ENCODE measurements at places on chromosomes 4 and X. TPM values are rescaled to one million over a fixed set of nuclear protein-coding genes. Genes with fewer than 3 reads are reported as not detected.

GRCh38 chrX:95383778-95384177, 1300.9 kb upstream of the DIAPH2 start:
- no peak for DNase-seq

DNA sequence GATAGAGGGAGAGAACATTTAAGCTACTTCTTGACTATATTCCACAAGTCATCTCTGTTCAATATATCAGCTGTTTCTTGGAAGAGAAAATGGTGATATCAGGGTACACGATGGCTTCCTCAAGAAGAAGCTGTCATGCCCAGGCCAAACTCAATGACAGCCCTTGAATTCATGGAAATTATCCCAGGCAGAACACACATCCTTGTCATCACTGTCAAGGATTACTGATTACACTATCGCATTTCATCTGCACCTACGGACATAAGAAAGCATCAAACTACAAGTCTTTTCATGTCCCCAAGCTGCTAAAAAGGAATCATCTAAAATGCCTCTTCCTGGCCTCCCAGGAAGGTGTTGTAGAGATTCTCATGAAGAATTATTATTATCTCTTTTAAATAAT, 165.2 kb upstream of the SLC7A11 start:
- DNase-seq: no peak

Gene CCKAR
- total RNA-seq: not detected

GRCh38 chr4:38601244-38601915, 62.6 kb upstream of the KLF3 start:
- DNase-seq: peak; percentile 63

Gene SERPINA7
- total RNA-seq: not detected

Gene GNRHR
- total RNA-seq: not detected

GRCh38 chr4:156377036-156377710, 423.5 kb upstream of the CTSO start:
- peak; percentile 64 for DNase-seq

Gene MAGEA3
- total RNA-seq: not detected

Gene FGFRL1
- 49.3 TPM for total RNA-seq

GRCh38 chr4:41644288-41644914, 104.1 kb downstream of the PHOX2B start:
- peak; percentile 16 for DNase-seq

- peak; percentile 75 for DNase-seq
Measured at GRCh38 chrX:9352694-9353411, 112.0 kb upstream of the TBL1X start.

GRCh38 chr4:70701271-70701670, 12.9 kb downstream of the UTP3 start:
- DNase-seq: no peak

DNA sequence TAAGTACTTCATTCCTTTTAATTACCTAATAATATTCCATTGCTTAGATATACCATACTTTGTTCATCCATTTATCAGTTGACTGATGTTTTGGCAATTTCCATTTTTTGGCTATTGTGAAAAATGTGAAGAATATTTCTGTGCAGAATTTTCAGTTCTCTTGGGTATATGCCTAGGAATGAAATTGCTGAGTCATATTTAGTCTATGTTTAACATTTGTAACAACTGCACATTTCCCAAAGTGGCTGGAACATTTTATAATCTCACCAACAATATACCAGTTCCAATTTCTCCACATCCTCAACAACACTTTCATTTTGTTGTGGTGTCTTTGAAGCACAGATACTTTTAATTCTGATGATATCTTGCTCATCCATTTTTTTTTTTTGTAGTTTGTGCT, 215.5 kb downstream of the PDGFC start:
- DNase-seq: peak; percentile 29

- DNase-seq: no peak
Measured at GRCh38 chr4:130632731-130633604, 1537.0 kb downstream of the C4orf33 start.

- DNase-seq: no peak
Measured at GRCh38 chrX:135389717-135390116, 32.0 kb upstream of the SMIM10L2A start.

DNA sequence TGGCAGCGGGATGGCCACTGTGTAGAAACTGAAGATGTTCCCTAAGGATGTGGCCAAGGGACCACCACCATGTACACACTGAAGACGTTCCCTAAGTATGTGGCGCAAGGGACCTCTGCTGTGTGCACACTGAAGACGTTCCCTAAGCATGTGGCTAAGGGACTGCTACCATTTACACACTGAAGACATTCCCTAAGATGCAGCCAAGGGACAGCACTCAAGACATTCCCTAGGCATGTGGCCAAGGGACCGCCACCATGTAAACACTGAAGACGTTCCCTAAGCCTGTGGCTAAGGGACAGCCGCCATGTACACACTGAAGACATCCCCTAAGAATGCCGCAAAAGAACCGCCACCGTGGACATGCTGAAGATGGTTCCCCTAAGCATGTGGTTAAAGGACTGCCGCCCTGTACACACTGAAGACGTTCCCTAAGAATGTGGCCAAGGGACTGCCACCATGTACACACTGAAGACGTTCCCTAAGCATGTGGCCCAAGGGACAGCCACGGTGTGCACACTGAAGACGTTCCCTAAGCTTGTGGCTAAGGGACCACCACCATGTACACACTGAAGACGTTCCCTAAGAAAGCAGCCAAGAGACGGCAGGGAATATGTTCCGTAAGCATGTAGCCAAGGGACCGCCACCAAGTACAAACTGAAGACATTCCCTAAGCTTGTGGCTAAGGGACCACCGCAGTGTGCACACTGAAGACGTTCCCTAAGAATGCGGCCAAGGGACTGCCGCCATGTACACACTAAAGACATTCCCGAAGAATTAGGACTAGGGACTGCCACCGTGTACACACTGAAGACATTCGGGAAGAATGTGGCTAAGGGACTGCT, 43.3 kb downstream of the DHRSX start:
- no peak for DNase-seq

DNA sequence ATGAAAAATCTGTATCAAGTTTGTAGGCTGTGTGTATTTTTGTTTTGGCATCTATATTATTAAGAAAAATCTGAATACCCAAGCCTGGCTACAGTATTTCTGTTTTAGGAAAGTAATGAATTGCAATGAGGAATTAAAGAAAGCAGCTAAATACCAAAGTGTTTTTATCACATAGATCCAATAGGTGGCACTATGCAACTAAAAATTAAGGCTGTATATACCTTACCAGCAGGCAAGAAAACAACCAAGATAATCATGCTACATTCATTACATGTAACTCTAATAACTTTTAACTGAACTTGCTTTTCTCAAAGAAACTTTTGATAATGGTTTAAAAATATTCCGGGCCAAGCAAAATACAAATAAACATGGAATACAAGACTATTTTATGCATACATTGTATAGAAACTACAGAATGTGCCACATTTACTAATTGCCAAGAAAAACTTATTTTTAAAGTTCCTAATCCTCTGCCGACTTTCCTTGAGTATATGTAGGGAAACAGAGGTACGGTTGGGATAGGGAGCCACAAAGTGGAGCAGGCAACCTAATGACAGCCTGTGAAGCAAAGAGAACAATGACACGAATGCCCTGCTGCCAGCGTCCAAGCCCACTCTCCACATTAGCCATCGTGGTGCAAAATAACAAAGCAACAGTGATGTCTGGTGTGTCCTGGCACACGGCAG, 63.7 kb downstream of the SEC24D start:
- DNase-seq: peak; percentile 70

DNA sequence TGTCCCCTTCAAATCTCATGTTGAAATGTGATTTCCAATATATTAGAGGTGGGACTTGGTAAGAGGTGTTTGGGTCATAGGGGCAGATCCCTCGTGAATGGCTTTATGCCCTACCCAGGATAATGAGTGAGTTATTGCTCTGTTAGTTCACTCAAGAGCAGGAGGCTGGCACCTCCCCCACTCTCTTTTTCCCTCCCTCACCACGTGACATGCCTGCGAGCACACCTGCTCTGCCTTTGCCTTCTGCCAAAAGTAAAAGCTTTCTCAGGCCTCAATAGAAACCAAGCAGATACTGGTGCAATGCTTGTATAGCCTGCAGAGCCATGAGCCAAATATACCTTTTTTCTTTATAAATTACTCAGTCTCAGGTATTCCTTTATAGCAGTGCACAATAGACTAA, 286.3 kb upstream of the UGT8 start:
- DNase-seq: no peak

DNA sequence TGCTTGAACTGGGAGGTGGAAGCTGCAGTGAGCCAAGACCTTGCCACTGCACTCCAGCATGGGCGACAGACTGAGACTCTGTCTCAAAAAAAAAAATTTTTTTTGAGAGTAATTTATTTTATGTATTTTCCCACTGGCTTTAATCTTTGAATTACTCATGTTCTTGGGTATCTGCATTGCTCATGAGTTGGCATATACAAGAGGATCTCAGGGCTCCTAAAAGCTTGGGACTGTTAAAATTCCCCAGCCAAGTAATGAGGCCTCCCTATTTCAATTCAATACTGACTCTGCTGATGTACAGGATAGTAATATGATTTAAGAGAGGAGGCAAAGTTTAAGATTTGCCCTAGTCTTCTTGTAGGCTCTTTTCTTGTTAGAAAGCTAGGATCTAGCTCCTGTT, 6.2 kb downstream of the IL21 start:
- DNase-seq: peak; percentile 16

Gene CSAG2
- not detected for total RNA-seq

Gene FANCB
- 14.4 TPM for total RNA-seq

Gene ENAM
- total RNA-seq: under 0.01 TPM

DNA sequence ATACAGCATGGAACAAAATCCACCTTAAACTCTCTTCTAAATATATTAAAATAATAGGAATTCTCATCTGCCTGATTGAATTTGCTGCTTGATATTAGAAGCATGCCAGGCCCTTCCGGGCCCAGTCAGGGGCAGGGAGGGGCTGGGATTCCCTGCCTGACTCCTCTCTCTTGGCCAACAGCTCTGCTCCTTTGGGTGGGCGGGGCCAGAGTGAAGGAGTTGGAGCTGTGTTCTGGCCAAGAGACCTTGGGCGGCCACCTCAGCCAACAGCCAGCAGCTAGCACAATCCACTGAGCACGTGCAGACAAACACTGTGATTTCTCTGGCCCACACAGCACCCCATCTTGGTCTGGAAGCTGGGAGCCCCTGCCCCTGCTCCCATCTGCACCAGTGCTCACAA, 140.3 kb downstream of the PJA1 start:
- DNase-seq: peak; percentile 59

DNA sequence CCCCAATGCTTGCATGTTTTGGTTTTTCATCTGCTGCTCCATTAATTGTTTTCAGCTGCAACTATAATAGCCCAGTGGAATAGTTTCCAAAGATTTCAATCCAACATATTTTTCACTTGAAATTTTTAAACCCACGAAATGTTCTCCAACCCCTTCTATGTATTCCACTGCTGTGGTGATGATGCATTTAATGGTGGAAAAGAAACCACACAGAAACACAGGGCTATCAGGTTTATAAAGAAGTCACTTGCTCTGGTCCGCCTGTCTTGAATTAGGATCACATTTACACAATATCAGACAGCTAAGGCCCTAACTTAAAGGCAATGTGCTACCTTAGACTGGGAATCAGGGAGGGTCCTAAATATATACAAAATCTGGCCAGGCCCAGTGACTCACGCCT, 35.0 kb downstream of the OPHN1 start:
- no peak for DNase-seq

GRCh38 chrX:21711129-21711847, 46.6 kb downstream of the SMPX start:
- no peak for DNase-seq

GRCh38 chrX:39969819-39970504, 127.8 kb downstream of the BCOR start:
- DNase-seq: no peak

GRCh38 chrX:113651306-113651705, 810.7 kb upstream of the AMOT start:
- no peak for DNase-seq

Gene NHSL2
- total RNA-seq: 0.83 TPM

Gene MAGEB10
- not detected for total RNA-seq

DNA sequence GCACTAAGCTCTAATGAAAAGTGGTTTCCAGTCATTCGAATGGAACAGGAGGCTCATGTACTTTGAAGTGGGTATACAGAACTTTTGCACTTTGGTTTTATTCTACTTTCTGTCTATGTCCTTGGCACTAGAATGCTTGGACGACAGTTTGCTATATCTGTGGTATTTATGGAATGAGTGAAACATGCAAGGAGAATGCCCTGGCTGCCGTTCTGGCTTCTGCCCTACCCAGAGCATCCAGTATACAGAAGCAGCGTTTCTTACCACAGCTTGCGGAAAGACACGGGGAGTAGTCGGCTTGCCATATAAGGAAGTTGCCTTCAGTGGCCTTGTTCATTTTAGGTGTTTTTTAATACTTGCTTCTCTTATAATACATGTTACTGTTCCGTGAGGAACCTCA, 98.0 kb downstream of the TBL1X start:
- peak; percentile 89 for DNase-seq

Gene PASD1
- total RNA-seq: not detected

GRCh38 chr4:146435962-146436361, 85.8 kb downstream of the SLC10A7 start:
- DNase-seq: no peak

- no peak for DNase-seq
Measured at GRCh38 chr4:153205757-153206156, 1.5 kb downstream of the TRIM2 start.

Gene SERTM2
- total RNA-seq: under 0.01 TPM

GRCh38 chr4:137635601-137636000, 103.3 kb upstream of the PCDH18 start:
- DNase-seq: no peak

DNA sequence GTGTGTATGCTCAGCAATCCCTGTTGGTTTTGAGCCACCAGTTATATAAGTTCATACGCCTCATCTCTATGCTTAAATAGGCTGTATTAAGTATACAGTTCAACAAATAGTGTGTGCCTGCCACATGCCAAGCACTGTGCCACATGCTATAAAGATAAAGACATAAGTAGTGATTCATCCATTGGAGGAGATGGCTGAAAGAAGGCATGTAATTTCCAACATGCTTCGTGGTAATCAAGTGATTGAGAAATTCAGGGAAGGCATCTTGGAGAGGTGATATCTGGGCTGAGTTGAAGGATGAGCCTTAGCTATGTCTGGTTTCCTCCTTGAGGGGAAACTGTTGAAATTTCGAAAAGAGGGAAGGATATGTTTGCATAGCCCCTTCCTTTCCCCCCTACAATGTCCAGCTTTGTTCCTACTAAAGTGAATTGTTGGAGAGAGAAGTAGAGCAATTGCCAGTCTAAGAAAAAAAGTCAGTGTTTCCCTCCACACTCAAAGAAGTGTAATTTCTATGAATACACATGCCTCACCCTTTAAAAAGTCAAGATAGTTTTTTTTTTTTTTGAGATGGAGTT, 96.5 kb downstream of the ARHGAP10 start:
- peak; percentile 56 for DNase-seq

Data from IMR-90 (cell line).